ENCODE measurements at places on chromosomes 7 and 10.

DNA sequence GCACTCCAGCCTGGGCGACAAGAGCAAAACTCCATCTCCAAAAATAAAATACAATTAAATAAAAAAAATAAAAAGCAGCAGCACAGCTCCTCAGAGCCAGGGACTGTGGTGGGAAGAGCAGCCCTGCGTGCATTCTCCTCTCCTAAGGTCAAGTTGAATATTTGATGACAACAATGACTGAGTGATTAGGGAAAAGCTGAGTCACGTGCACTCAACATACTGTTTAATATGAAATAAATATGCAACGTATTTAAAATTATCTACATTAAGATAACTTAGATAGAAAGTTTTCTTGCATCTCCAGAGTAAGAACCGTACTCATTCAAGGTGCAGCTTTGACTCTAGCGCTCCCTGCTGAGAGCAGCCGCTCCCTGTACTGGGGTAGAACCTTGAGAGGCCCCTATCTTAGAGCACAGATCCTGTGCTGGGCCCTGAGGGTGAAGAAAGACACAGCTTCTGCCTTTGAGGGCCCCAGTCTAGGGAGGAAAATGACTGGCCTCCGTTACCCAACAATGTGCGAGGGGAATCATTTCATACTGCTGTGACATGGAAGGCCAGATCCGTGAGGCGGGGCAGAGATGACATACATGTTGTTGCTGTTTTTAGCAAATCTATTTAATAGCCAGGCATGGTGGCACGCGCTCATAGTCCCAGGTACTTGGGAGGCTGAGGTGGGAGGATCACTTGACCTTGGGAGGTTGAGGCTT is 81.1 kb downstream of the SVIL start:
- DNase-seq: no peak

GRCh38 chr7:129258649-129259389 is 34.0 kb downstream of the AHCYL2 start:
- DNase-seq: no peak

DNA sequence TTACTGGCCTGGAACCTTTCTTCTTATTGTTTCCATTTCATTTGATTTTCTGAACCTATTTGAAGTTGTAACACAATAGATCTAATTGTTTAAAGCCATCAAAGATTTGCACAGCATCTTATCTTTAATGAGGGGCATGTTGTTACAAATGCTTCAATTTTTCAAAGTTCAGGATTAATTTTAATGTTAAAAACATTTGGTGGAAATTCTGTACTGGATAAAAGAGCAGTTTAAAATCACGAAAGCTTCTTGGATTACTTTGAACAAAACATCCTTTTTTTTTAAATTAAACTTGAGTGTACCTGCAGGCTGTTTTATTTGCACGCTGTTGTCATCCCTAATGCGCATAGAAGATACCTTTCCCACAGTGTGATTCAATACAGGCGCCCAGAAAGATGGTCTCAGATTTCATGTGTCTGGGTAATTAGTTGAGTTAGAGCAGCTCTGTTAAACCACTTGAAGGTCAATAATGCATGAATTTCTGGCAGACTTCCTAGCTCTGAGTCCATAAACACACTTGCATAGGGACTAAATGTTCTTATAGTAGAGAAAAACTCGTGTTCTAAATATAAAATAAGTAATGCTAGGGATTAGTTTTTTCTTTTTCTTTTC is 29.3 kb upstream of the DDX50 start:
- no peak for DNase-seq

DNA sequence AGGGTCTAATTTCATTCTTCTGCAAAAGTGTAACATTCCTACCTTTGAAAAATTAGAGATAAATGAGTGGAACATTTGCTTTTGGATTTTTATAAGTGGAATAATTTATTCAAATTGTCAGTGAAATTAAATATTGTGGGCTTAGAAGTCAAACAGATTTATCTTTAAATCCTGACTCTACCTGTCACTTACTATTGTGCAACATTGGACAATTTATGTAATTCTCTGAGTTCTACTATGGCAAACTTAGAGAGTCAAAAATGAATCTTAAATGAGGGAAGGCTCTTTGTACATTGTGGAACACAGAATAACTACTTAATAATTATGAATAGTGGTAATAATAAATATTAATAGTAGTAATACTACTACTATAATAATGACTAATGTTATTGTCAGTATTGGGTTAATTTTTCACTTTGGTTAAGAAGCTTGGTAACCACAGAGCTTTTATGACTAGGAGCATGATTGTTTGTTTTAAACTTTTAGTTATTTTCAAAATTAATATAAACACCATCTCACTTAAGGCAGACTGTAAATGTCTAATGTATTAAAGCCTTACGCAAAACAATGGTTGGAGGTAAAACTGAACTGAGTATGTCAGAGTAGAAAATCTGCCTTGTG is 70.0 kb downstream of the PRKG1 start:
- no peak for DNase-seq

DNA sequence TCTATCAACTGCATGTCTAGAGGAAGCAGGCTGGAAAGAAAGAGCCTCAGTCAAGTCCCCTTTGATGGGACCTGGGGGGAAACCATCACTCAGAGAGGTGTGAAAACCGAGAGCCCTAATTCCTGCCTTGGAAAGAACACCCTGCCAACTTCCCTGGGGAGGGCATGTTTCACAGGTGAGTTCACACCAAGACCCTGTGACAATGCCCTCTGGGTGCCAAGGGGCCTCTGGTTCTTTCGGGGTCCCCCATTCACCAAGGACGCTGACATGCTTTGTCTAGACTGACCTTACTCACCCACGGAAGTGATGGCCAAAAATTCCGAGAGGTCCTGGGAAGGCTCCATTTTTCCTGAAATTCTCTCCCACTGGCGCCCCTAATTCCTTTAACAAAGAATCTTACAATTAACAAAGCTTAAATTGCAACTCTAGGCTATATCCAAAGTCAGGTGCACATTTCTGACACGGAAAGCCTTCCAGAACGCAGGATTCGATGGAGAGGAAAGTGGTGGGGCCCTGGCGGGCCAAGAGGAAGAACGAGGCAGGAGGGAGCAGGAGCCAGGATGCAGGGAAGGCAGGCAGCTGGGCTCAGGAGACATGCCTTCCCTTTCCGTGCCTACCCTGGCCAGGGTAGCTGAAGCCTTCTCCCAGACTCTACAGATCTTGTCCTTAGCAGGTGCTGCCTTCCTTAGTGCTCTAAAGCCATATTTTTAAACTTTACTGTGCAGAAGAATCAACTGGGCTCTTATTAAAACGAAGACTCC is 23.7 kb downstream of the VSTM4 start:
- DNase-seq: no peak

DNA sequence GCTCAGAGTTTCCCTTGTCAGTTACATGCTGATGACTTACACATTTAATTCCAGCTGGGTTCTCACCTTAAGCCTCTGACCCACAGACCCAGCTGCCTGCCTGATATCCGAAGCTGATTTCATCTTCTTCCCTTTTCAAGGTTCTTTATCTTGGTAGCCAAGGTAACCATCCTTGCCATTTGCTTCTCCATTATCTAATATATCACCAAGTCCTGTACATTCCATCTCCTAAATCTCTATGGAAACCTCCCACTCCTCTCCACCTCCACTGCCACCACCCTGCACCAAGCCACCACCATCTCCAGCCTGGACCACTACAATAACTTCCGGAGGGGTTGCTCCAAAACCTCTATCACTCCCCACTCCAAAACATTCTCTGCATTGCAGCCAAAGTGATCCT is 19.9 kb downstream of the SCRN1 start:
- DNase-seq: no peak

- DNase-seq: no peak
Observed at GRCh38 chr10:105586451-105587098, 945.5 kb downstream of the SORCS3 start.

DNA sequence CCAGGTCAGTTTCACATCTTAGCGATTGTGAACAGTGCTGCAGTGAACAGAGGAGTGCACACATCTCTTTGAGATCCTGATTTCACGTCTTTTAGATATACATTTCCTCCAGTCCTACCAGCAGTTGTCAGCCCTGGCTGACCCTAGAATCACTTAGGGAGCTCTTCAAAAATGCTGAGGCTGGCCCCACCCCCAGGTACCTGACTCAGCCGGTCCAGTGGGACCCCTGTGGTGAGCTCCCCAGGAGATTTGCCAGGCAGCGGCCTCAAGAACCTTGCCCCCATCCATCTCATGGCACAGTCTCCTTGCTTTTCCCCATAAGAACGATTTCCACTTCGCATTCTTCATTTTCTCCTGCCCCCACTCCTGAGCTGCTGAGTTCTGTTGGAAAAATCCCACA is 45.5 kb downstream of the TEX36 start:
- no peak for DNase-seq

- DNase-seq: no peak
Observed at GRCh38 chr10:48439581-48440041, 133.1 kb downstream of the MAPK8 start.

DNA sequence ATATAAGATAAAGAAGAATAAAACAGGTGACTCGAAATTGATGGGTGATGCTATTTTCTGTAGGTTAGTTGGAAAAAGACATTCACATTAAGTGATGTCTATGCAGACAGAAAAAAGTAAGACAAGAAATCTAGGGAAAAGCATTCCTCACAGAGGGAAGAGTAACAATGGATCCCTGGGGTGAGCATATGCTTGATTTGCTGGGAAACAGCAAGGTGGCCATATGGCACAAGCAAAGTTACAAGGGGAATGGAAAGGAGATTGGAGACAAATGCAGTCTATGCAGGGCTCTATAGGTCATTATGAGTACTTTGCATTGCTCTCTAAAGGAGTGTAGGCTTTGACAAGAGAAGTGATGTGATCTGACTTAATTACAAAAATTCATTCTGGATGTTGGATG is 90.9 kb upstream of the ZNF804B start:
- no peak for DNase-seq

DNA sequence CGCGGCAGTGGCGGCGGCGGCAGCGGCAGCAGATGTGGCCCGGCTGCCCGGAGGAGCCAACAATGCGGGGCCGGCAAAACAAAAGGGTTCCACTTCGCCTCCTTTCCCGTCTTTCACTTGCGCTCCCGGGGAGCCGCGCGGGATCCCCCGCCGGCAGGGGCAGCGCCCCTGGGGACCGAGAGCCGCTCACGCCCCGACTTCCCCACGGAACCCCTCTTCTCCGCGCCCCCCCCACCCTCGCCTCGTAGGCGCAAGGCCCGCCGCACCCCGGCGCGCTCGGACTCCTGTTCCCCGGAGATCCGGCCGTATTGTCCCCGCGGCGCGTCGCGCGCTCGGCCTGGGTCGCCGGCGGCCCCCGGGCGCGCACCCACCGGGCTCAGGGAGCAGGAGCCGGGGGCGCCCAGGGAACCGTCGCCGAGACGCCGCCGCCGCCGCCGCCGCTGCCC is 854 bp downstream of the CTBP2 start:
- DNase-seq: no peak

DNA sequence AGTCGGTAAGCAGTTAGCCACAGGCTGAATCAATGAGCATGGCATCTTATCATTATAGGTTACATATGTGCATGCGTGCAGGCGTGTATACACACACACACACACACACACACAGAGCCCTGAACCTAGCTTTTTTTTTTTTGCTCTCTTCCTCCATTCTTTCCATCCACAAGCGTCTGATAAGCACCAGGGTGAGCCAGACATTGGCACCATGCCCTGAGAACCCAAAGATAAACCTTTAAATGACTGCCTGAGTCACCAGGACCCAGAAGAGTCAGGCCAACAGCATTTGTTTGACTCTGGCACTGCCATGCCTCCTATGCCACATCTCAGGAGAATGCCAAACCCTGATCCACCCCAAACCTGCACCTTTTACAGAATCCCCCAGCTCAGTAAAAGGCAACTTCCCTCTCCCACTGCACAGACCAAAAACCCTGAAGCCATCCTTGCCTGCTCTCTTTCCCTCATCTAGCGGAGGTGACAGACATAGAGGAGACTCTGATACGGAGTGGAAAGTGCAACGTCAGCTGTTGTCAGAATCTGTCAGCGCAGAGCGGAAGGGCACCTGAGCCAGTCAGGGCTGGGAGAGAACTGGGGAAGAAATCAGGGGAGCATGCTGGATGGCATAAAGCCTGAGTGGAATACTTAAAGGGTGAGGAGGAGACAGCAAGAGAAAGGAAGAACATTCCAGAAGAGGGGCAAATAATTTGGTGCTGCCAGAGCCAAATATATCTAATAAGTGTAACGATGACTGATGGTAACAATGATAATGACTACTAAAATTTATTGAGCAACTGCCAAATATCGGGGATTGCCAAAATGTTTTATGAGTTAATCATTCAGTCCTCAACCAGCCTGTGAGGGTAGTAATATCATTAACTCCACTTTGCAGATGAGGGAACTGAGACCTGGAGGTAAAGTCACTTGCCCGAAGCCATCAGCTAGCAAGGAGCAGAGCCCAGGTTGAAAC is 3.2 kb downstream of the PARP12 start:
- no peak for DNase-seq

DNA sequence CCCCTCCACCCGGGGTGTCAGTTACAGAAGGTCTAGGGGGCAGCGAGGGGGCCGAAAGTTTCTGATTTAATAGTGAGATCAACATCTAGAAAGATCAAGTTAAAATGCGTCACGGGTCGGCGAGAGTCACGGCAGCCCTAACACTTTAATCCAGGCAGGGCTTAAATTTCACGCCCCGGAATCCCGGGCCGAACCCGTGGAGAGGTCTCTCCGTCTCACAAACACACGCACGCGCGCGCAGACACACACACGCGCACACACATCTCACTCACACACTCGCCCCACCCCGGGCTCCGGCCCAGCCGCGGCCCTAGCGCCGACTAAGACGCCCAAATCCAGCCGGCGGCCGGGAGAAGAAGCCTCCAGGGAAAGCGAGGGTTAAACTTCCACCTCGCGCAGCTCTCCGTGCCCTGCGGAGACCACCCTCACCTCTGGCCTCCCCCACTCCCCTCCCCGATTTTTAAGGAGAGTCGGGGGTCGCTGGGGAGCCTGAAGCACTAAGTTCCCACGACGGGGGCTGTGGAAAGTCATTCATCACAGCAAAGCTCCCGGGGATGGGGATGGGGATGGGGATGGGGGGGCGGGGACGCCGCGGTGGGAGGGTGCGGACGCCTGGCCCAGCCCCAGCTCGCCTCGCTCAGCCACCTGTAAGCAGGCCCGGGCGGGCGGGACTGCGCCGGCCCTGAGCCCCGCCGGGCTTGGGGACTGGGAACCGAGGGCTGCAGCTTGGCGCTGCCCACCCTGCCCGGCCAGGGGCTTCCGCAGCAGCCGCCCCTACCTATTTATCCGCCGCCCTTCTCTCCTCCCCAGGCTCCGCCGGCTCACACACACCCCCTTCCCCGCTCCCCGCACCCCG is 1.6 kb downstream of the PDGFA start:
- DNase-seq: no peak

GRCh38 chr10:24751716-24752115 is 28.0 kb upstream of the ARHGAP21 start:
- DNase-seq: no peak

- DNase-seq: no peak
Observed at GRCh38 chr7:6718124-6718523, 11.4 kb upstream of the ZNF12 start.

GRCh38 chr7:67696124-67696523 is 699.5 kb downstream of the TYW1 start:
- no peak for DNase-seq

Measured in cortex of kidney (tissue), 1 donor.